ENCODE measurements at places on chromosomes 7 and 10. TPM values are rescaled to one million over a fixed set of nuclear protein-coding genes. Genes with fewer than 3 reads are reported as not detected.

DNA sequence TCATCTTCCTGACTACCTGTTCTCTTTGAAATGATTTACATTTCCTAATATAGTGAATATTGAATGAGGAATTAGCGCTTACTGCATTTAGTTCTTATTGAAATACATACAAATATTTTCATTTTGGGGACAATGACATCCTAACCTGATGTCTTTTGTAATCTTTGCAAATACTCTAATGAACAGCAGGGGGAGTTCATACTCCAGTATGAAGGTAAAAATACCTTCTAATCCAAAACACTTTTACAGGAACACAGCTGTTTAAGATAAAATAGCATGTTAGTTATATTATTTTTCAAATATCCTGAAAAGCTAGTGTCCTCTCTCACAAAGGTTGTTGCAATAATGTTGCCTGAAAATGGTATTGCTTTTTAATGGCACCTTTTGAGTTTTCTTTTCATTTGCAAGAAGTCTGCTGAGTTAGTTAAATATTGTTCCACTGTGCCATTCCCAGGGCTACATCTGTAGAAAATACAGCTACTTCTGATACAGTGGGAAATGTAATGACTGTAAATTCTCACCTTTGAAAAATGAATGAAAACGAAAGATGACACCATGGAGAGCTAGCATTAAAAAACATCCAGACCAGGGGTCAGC is 400.0 kb downstream of the PHF14 start:
- no peak for DNase-seq

DNA sequence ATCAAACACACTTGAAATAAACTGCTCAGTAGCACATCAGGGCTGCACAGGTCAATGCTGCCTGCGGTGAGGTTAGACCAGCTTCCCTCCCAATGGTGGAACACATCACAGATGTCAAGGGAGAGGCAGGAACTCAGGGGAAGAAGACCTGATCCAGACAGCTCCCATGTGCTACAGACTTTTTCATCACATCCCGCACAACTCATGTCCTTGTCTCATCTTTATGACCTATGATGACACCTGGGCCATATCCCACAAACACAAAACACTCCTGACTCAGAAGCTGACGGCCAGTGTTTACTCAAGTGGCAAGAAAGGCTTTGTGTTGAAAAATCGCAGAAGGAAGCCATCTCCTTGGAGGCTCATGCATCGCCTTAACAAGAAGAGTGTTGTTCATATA is 91.6 kb downstream of the HTR5A start:
- DNase-seq: no peak

The FFAR4 gene
- 1.7 TPM for total RNA-seq

The FANK1 gene
- total RNA-seq: 0.83 TPM

DNA sequence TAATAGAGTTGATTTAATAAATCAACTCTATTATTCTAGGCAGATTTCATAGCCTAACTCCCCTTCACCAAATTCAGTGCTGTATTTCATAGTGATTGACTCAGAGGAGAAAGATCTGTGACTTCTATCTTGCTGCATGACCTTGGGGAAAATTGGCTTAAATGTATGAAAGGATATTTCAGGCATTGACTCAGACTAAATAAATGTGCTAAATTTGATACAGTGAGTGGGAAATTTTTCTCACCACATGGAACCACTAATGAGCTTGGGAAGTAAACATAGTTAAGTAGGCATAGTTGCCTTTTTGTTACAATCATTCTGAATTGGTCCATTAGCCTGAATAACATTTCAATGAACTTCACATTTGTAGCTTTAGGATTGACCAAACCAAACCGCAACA is 89.0 kb upstream of the PRPS1L1 start:
- DNase-seq: no peak

DNA sequence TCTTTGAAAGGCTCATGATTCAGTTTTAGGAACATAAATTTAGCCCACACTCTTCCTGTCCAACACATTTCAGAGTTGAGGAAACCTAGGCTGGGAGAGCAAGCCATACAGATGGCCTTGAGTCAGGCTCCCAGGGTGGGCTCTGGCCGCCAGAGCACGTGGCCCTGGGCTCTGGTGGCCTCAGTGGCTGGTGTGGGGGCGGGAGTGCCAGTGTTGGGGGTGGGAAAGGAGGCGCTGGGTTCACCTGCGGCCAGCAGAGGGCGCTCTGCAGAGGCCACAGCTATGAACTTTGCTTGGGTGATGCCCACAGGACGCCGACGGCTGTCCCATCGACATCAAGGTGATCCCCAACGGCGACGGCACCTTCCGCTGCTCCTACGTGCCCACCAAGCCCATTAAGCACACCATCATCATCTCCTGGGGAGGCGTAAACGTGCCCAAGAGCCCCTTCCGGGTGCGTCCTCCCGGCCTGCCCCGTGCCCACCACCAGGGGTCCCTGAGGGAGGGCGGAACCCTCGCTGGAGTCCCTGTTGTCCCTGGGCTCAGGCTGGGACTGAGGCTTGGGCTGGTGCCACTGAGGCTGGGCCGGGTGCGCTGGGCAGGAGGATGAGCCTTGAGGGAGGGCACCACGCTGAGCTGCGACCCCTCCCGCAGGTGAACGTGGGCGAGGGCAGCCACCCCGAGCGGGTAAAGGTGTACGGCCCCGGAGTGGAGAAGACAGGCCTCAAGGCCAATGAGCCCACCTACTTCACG is 11.9 kb downstream of the FLNC start:
- DNase-seq: no peak

DNA sequence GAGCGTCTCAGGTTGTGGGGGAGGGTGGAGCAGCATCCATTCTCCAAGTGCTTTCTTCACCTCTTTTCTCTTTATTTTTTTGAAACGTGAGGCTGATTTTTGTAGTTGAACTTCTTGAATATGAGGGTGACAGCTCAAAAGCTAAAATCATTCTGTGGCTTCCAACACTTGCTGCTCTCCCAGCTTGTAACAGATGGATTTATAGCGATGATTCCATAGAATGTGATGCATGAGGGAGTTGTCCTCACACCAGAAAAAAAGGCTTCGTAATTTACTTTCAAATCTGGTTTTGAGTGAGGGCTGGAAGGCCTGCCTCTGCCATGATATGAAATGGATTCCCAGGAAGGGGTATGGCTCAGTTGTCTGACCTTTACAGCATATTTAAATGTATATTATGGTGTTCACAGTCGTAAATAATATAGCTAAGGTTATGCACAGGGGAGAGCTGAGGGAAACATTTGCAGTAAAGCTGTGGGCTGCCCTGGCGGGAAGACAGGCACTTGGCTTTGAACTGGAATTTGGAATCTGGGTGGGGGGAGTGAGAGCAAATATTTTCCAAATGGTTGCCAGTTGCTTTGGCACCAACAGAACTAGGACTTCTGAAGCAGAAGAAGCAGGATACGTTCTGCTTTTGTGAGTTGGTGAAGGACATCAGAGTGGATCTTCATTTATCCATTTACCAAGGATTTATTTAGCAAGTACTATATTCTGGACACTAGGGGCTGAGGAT is 166.7 kb downstream of the SORCS3 start:
- no peak for DNase-seq

- DNase-seq: no peak
Measured at GRCh38 chr10:110629680-110630191, 14.4 kb upstream of the RBM20 start.

GRCh38 chr10:43120116-43120928 is 17.9 kb upstream of the CSGALNACT2 start:
- no peak for DNase-seq

GRCh38 chr10:66680886-66681285 is 244.9 kb upstream of the LRRTM3 start:
- no peak for DNase-seq

GRCh38 chr10:118332236-118332635 is 9.9 kb downstream of the FAM204A start:
- no peak for DNase-seq

GRCh38 chr10:79063071-79063491 is 5.7 kb upstream of the ZMIZ1 start:
- DNase-seq: no peak

The FAM131B gene
- 0.55 TPM for total RNA-seq

DNA sequence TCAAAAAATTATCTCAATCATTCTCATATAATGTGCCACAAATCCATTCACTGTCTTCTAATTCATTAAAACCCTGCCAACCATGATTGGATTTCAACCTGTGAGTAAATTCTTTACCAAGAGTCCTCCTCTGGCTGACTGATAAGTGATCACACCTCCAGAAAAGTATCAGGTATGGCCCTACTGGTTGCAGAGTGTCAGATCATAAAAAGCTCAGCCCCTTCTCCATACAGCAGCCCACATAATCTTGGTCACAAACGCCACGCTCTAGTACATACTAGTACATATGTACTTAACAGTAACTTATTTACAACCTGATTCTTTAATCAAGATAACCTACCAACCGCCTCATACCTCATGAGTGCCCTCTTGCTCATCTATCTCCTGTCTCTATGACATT is 26.1 kb downstream of the UBE2H start:
- DNase-seq: no peak

The PRPS1L1 gene
- not detected for total RNA-seq

- peak; percentile 59 for DNase-seq
Measured at GRCh38 chr10:43265799-43266721, 805 bp downstream of the RASGEF1A start.

DNA sequence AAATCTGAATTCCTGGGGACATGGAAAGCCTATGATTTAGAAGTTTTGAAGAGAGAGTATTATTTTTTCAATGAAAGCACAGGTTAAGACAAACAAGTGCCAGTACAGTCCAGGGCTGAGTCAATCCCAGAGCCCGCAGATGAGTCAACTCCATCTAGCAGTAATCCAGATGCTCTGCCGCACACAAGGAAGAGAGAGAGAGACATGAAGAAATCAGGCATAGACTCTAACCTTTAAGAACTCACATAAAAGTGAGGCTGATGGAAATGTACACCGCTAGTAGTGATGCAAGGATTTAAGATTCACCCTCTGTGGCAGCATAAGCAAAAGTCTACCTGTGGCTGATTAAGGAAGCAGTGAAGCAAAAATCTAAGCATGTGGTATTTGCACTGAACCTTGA is 651.5 kb downstream of the TNS3 start:
- no peak for DNase-seq

- no peak for DNase-seq
Measured at GRCh38 chr7:113256883-113257531, 138.7 kb upstream of the SMIM30 start.

DNA sequence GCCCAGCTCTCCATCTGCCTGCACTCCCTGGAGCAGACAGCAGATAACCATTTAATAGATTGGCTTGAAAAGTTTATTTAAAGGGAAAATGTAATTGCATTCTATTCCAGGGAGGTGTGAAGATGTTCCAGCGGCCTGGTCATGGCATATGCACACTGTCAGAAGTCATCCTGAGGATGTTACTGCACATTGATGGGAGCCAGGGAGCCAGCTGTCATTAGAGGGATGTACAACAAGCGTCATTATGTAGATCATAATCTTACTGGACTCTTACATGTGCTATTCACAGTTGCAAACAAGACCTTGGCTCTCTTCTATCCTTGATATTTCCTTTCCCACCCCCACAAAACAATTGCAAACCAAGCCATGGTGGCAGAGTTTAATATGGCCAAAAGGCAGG is 65.4 kb downstream of the FAM204A start:
- no peak for DNase-seq

The GRID2IP gene
- not detected for total RNA-seq

GRCh38 chr10:83908506-83908905 is 230.8 kb upstream of the GHITM start:
- no peak for DNase-seq

- DNase-seq: no peak
Measured at GRCh38 chr10:70169649-70170364, 507 bp downstream of the SAR1A start.

- no peak for DNase-seq
Measured at GRCh38 chr7:83738291-83738835, 89.4 kb upstream of the SEMA3E start.

- DNase-seq: no peak
Measured at GRCh38 chr10:8088504-8088903, 34.0 kb downstream of the GATA3 start.

DNA sequence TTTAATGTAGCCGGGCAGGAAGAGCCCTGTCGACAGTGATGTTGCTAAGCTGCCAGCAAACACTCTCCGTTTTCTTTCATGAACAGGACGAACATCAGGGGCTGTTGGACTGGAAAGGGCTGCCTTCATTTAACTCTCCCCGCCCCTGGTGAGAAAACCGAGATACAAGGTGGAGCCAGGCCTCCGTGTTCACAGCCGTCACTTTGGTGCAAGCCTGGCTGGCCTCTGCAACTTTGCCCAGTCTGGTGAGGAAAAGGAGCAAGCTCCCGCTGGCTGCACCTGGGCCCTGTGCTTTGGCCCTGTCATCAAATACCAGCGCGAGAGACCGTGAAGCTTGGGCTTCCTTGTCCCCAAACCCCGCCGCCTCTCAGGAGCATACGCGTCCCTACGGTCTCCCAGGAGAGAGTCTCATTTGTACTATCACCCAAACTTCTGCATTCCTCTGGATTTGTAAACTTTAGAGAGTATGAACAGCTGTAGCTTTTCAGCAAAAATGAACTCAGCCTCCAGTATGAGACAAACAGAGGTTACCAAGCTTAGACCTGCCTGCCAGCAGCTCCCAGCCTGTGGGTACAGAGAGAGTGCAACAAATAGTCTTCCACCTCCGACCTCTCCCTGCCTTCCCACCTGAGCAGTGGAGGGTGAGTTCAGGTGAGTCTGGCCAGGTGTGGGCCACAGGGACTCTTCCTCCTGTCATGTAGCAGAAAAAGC is 445.3 kb upstream of the MGMT start:
- DNase-seq: no peak
